Liver (tissue), 10 donors: ENCODE measurements at places on chromosomes 3 and 15.

GRCh38 chr3:194034346-194035336, 101.3 kb upstream of the HES1 start:
- DNase-seq, result peak; percentile 52

DNA sequence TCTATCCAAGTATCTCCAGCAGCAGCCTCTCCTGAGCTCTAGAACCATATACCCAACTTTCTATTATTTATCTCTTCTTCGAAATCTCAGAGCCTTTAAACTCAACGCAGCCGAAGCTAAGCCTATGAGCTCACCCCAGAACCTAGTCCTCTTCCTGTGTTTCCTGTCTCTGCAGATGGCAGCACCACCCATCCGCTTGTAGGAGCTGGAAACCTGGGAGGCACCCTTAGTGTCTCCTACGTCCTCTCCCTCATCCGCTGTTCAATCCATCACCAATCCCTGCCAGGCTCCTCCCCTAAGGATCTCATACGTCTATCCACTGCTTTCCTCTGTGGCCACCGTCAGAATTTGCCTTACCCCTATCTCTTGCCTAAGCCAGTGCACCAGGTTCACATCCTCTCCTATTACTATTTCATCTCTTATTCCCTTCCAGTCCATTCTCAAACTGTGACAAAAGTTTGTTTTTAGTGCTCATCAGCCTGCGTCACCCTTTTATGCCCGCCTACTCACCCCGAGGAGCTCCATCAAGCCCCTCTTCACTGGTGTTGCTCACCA, 9.6 kb downstream of the VGLL4 start:
- no peak for DNase-seq

DNA sequence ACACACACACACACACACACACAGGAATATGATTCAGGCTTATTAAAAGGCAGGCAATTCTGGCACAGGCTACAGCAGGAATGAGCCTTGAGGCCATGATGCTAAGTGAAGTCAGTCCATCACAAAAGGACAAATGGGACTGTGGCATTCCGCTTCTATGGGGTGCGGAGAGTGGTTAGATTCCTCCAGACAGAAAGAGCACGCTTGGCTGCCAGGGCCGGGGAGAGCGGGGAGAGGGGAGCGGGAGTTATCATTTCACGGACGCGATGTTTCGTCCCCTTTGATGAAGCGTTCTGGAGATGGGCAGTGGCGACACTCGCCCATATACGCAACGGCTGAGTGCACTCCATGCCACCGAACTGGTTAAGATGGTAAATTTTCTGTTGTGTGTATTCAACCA, 58.5 kb upstream of the FAM174B start:
- DNase-seq, result no peak

DNA sequence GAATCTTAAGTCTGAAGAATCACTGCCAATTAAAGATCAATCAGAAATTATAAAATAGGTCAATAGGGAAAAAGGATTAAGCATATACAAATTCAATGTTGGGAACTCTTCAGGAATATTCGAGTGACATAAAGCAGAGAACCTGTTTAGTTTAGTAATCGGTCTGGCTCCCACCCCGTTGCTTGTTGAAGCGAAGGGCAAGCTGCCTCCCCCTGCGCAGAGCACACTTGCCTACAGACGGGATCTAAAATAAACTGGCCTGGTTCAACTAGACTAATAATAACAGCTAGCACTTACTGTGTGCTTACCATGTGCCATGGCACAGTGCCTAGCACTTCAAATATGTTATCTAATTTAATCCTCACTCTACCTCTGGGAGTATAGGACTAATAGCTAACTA, 8.6 kb downstream of the SEMA6D start:
- DNase-seq, result no peak
